ENCODE measurements at places on chromosomes 13 and 19.

DNA sequence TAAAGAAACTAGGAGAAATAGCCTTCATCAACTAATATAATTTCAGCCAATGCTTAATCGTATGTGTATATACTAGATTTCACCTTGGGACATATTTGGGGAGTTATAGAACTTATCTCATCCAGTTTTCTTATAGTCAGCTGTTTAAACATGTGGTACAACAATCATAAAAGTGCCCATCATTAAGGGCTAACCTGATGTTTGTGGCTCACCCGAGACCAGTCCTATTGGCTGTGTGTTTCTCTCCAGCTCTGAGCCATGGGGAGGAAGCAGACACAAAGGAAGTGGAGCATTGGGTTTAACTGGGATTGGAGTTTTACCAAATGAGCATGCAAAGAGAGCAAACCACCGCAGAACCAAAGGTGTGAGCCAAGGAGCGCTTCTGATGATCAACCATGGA lies 114.3 kb upstream of the KLF12 start:
- no peak for DNase-seq

DNA sequence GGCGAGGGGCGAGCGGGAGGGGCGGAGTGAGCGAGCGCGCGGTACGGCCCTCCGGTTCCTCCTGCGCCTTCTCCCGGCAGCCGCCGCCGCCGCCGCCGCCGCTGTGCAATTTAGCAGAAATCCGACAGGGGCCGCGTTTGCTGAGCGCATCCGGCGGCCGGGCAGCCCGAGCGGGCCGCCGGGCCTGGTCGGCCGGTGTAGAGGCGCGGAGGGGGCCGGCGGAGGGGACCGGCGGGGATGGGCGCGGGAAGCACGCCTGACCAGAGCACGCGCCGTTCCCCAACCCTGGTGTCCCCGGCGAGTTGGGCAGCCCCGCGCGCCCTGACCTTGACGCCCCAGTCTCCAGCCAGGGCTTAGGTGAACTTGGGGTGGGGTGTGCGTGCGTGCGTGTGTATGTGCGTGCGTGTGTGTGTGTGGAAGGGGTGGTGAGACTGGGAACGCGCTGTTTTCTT lies 144.5 kb upstream of the ZNF536 start:
- DNase-seq: peak; percentile 6

GRCh38 chr19:4622695-4623421 lies 16.5 kb upstream of the TNFAIP8L1 start:
- DNase-seq: no peak

DNA sequence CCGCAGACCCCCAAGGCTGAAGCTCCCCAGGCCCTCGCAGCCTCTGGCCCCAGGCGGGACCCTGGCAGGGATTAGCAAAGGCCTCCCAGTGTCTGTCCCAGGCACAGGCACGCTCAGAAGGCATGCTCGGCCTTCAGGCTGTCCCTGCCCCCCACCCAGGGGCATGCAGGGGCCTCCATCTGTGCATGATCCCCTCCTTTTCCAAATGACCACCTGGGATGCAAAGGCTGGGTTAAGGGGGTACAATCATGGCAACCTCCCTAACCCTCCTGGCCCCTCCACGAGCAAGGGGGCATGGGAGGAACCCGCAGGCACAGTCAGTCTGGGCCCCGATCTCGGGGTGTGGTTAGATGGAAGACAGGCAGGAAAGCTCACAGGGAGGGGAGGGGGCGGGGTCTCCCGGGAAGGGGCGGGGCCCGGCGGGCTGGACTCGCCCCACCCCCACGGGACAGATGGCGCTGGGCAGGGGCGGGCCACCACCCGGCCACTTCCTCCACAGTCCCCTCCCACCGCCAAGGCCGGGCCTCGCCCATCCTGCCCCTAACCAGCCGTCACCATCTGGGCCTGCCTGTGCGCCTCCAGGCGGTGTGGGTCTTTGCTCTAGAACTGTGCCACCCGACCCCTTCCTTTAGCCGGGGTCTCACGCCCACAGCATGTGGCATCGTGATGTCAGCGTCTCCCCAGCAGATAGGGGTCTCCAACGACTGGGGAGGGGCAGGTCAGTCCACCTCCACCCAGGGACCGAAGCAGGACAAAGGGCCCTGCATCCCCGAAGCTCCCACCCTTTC lies 7.0 kb upstream of the REXO1 start:
- peak; percentile 60 for DNase-seq
